Dorsolateral prefrontal cortex (tissue), 122 donors: ENCODE measurements at places on chromosomes 13 and 19. TPM values are rescaled to one million over a fixed set of nuclear protein-coding genes. Genes with fewer than 3 reads are reported as not detected.

SPRED3 gene
- total RNA-seq = 11.2 TPM

LRRC4B gene
- 172 TPM for total RNA-seq

URAD gene
- total RNA-seq = not detected

WDR87 gene
- not detected for total RNA-seq

SPACA4 gene
- total RNA-seq = not detected

SULT2A1 gene
- not detected for total RNA-seq
